ENCODE measurements at places on chromosomes 5 and 9.

- no peak for DNase-seq
Observed at GRCh38 chr5:51385216-51385615, 2.0 kb downstream of the ISL1 start.

GRCh38 chr5:149930749-149931574 is 13.6 kb downstream of the PDE6A start:
- no peak for DNase-seq

GRCh38 chr5:117041926-117042595 is 467.4 kb upstream of the SEMA6A start:
- DNase-seq: no peak

DNA sequence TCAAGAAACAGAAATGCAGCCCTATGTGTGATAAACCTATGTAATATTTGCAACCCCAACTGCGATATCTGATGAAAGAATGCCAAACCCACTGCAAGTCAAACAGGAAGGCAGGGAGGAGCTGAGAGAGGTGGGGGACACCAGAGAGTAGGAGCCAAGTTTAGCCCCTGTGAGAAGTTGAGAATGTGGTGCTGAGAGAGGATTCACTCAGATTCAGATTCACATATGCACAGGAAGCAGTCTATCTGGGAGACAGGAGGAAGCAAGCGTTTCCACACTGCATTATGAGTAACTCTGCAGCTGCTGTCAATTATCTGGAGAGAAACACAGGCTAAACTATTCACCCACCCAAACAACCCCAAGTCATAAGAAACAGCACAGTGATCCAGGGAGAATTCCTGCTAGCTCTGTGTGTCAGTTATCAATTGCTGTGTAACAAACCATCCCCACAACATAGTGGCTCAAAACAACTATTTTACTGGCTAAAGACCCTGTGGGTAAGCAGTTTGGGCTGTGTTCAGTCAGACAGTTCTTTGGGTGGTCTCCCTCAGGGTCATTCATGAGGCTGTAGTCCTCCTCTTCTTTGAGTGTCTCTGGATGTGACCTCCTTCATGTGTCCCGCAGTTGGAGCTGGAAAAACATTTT is 161.9 kb upstream of the RAI14 start:
- no peak for DNase-seq

DNA sequence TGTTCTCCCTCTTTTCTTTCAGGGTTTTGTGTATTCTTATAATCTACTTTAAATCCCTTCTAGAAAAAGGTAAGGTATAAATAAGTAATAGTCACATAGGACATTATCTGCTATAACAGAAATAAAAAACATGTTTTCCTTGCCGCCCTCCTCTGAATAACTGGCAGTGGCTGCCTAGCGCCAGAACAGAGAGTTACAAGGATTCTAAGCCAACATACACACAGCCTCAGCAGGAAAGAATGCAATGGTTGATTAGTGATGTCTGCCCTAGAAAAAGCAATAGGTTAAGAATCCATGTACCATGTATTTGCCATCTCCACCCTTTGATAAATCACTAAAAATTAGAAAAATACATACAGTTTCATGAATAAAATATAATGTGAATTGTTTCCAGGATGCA is 4.9 kb downstream of the MED27 start:
- DNase-seq: no peak

DNA sequence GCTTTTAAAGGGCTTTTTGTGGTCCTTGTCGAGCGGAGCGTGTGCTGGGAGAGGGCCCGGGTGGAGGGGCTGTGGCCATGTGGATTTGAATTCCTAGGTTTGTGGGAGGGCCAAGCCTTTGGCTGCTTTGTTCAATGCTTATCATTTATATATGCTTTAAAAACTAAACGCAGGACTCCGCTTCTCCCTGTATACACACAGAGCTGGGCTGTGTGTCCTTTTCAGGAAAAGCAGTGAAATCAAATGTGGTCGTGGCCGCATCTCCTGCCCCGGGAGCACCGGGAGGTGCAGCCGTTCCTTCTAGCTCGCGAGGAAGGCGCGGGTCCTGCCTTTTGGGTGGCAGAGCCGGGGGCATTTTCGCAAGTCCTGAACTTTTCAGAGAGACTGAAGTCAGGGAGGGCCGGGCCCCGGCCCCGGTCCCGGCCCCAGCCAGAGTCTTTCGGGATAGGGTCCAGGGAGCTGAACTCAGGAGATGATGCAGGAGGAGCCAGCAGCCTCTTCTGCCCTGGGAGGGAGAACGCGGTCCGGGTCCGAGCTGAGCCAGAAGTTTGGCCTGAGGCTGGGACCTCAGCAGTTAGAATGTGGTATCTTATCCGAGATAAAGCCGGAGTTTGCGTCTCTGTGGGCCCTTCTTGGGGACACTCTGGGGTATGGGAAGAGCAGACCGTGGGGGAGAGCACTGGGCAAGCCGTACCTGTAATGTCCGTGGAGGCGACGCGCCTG is 158.8 kb downstream of the C9orf152 start:
- peak; percentile 38 for DNase-seq

DNA sequence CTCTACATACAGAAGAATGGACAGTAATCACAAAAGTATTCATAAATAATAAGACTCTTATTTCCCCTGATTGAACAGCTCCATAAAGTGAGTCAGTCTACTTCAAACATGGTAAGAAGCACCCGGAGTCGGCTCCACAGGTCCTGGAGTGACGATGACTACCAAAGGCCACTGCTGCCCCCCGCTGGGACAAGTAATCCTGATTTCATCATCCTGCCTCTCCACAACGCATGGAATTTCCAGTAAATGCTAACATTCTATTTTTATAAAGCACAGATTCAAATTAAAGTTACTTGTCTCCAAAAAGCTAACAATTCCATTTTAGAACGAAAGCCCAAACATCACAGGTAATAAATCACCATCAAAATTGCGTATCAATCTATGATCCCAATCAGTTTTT is 16.2 kb downstream of the ATPSCKMT start:
- peak; percentile 54 for DNase-seq

DNA sequence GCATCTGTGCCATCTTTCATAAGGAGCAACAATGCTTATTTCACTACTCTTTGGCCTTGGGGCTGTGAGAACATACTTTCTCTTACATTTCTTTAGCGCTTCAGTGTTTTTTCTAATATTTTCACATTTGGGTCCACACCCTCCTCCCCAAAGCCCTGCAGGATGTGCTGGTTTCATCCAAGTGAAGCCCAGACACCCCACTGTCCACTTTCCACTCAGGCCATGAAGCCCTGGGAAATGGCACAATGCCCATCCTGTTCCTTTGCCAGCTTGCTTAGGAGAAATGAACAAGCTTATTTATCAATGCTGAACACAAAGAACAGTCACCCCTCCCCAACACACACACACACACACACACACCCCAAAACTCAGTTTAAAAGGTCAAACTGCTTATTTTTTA is 17.3 kb upstream of the TMOD1 start:
- DNase-seq: no peak

- DNase-seq: peak; percentile 9
Observed at GRCh38 chr9:87305151-87305550, 192.5 kb upstream of the DAPK1 start.

DNA sequence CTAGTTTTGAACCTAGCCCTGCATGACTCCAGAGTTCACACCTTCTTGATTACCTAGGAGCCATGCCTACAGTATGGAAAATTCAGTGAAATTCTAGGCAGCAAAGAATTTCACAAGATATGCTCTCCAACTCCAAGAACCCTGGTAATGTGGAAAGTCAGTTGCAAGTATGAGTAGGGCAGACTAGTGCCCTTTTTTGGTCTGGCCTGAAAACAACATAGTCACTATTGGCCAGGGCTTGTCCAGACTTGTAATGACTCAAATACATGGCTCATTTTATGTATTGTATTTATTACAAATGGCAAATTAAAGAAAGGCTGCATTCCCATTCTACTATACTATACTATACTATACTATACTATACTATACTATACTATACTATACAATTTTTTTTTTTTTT is 160.4 kb downstream of the ESM1 start:
- DNase-seq: no peak

DNA sequence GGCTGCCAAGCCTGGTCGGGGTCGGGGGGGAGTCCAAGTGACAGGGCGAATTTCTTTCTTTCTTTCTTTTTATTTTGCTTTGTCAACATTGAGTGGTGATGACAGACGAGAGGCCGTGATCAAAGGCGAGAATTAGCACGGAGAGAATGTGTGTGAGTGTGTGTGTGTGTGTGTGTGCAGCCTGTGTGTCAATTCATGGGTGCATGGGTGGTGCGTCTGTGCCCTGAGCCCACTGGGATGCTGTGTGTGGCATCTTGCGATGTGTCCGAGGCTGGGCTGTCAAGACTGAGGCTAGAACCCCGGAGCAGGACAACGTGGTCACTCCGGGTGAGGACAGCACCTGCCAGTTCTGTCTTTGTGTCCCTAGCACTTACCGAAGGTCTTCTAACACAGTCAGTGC is 4.7 kb upstream of the FIBCD1 start:
- no peak for DNase-seq

GRCh38 chr5:102835717-102836116 is 80.6 kb downstream of the PAM start:
- no peak for DNase-seq

DNA sequence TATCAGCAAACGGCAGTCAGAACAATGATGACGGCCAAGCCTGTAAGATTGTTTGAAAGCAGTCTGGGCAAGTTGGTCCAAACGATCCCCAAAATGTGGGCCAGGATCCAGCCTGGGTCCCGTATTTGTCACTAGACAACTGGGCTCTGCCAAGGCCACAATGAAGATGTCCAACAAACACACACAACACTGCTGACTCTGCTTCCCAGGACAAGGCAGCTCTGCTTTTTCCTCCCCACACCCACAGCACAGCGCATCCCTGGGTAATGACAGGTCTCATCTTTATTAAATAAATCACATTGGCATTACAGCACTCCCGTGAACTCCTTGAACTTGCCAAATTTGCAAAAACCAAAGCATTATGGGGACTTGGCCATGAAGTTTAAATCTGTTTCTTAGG is 424.1 kb upstream of the ACTBL2 start:
- DNase-seq: no peak

GRCh38 chr5:42569953-42570548 is 146.8 kb downstream of the GHR start:
- DNase-seq: no peak

GRCh38 chr9:136796238-136796774 is at the start of gene CCDC183:
Gene CCDC183, plus strand, starts transcription at chr9:136796338. Its CDS starts 60 bp downstream, at chr9:136796398.
- no peak for DNase-seq

DNA sequence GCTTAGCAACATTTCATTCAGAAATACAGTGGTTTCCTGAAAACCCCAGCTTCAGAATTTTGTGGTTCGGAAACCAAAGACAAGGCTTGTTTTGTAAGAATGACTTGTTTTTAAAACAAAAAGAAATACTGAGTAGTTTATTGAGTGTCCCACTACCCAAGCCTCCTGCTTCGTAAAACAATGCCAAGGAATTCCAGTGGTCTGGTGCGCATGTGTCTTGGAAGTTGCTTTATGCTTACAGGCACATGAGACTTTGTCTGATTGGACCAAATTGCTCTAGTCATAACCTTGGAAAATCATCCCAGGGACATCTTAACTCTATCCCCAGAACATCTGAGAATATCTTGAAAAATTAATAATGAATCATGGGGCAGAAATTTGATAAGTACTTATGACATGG is 77.1 kb upstream of the FST start:
- no peak for DNase-seq

- no peak for DNase-seq
Observed at GRCh38 chr5:98433022-98433421, 340.4 kb upstream of the RGMB start.

- DNase-seq: peak; percentile 66
Observed at GRCh38 chr5:96807075-96807654, 580 bp downstream of the ERAP1 start.

- no peak for DNase-seq
Observed at GRCh38 chr5:142102980-142103740, 5.4 kb upstream of the NDFIP1 start.

DNA sequence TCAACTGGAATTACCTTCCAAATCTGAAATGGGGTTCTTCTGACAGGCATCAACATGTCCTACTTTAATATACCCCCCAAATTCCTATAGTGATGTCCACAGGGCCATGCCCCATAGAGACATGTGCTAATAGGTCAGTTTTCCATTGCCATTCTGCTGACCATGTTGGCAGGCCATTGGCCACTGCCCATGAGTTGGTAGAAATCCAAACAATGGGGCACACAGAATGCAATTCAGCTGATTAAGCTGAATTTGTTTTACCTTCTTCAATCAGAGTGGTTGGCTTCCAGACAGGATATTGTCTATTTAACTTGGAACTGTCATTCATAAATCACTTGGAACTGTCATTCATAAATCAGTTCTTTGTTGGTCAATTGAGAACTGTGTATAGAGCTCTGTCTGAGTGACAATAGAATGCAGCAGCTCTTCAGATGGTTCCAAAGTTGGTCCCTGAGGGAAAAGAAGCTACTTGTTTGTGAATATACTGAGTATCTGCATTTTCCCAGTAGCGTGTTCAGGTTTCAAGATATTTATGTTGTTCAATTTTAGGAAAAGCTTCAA is 336.9 kb downstream of the DRD1 start:
- DNase-seq: no peak

DNA sequence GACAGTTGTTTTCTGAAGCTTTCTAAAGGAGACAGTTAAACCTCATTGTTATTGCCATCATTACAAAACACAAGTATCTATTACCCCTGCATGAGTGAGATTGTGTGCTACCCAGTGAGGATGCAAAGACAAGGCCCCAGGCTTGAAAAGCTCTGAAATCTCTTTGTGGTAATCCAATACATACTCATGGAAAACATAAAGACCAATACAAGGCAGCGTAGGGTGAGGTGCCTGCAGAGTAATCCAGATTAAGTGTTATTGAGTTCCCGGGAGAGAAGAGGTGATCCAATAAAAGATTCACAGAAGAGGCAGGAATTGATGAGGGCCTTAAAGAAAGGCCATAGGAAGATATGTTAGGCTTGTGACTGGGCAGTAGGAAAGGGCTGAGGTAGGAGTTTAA is 150.1 kb downstream of the MEF2C start:
- DNase-seq: no peak

GRCh38 chr9:38041564-38042243 is 27.3 kb downstream of the SHB start:
- no peak for DNase-seq

DNA sequence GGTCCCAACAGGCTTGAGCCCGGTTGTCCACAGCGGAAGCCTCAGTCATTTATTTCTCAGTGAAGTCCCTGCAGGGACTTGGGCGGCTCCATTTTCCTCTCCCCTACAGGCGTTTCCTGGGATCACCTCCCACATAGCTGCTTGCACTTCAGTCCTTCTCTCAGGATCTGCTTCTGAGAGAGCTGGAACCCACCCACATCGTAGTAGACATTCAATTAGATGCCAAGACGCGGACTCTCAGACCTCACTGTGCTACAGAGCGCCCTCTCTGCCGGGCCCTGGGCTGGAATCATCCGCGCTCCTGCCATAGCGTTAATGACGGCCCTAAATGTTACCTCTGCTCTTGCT is 54.0 kb upstream of the ROR2 start:
- DNase-seq: no peak

GRCh38 chr5:35780236-35780635 is 76.5 kb upstream of the IL7R start:
- no peak for DNase-seq

GRCh38 chr5:11443831-11444230 is 460.4 kb downstream of the CTNND2 start:
- DNase-seq: no peak

Data from nephron progenitor cell (in vitro differentiated cells).